ENCODE measurements at places on chromosomes 2 and 18.

GRCh38 chr2:198701481-198701880 is 756.3 kb downstream of the SATB2 start:
- DNase-seq = no peak

- peak; percentile 41 for DNase-seq
Observed at GRCh38 chr18:67199993-67200617, 316.4 kb downstream of the DSEL start.

- no peak for DNase-seq
Observed at GRCh38 chr2:98483257-98483861, 38.7 kb downstream of the INPP4A start.

GRCh38 chr2:239212121-239212928 is 188.5 kb downstream of the HDAC4 start:
- DNase-seq = no peak

- DNase-seq = no peak
Observed at GRCh38 chr2:43453179-43454170, 142.4 kb downstream of the THADA start.

GRCh38 chr18:31773774-31774476 is 13.2 kb upstream of the SLC25A52 start:
- DNase-seq = no peak

DNA sequence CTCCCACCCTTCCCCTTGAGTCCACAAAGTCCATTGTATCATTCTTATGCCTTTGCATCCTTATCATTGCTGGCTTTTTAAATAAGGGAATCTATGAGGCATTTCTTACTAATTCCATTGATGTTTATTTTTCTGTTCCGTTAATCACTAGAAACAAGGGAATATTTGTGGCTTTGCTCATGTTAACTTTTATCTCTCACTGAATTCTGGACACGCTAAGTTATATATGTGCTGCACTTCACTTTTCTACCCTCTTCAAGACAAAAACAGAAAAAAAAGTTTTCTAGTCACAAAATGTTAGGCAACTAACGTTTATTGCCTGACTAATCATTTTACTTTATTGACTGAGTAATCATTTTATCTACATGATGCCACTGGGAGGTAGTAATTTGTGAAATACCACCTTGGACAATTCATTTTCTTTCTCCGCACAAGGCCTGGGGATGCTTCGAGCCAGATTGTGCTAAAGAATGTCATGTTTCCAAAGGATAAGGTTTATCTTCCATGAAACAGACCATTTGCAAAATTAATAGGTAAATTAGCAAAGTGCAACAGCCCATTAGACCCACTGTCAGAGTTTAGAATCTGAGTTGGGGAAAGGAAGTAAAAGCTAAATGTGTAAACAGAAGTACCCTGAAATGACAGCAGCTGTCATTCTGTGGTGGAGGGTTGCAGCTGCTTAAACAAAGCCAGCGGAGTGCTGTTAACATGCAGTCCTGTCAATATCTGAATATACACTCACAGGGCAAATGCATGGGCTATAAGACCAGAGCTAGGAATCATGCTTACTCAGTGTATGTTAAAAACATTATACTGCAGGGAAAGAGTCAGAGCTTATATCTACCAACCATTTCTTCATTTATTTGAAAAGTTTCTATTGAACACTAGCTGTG is 658.7 kb downstream of the CNTNAP5 start:
- DNase-seq = peak; percentile 67

- DNase-seq = no peak
Observed at GRCh38 chr2:174473796-174474195, 13.0 kb downstream of the GPR155 start.

GRCh38 chr2:120482334-120482733 is 136.4 kb downstream of the INHBB start:
- DNase-seq = no peak

DNA sequence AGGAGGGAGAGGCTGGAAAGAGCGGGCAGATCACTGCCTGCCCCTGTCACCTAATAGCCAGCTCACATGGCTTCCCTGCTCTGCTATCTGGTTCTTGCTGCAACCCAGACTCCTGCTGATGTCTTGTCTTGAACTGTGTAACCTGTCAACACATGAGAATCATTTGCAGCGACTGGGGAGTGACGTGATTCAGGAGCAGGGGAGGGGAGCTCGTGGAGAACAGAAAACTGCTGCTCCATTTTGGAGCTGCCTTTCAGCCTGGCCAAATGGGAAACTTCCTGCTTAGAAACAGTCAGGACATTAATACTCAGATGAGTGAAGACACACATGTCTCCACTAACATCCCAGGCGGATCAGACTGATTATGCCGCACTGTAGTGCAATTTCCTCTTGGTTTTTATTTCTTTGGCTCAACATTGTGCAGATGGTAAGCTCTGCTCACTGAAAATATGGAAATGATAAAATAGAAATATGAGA is 38.1 kb downstream of the RPL37A start:
- no peak for DNase-seq

- DNase-seq = no peak
Observed at GRCh38 chr2:188326669-188327301, 35.1 kb downstream of the GULP1 start.

- no peak for DNase-seq
Observed at GRCh38 chr18:45166836-45167551, 448.3 kb upstream of the SLC14A2 start.

DNA sequence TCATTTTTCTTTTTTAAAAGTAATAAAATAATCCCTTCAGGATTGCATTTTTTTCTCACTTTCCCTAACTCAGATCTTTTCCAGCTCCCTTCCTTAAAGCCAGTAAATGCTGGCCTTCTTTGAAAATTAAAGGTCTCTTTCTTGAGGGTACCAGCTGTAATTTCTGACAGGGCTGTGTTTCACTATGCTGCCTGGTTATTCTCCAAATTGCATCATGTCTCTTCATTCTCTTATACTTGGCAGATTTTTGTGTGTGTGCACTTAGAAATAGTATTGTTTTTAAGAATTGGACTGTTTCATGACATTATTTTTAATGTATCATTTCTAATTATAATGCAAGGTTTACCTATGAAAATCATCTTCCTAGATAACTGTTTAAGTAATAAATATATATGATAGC is 72.0 kb upstream of the EPB41L5 start:
- DNase-seq = no peak

GRCh38 chr2:241065355-241065803 is 36.7 kb downstream of the MTERF4 start:
- no peak for DNase-seq

DNA sequence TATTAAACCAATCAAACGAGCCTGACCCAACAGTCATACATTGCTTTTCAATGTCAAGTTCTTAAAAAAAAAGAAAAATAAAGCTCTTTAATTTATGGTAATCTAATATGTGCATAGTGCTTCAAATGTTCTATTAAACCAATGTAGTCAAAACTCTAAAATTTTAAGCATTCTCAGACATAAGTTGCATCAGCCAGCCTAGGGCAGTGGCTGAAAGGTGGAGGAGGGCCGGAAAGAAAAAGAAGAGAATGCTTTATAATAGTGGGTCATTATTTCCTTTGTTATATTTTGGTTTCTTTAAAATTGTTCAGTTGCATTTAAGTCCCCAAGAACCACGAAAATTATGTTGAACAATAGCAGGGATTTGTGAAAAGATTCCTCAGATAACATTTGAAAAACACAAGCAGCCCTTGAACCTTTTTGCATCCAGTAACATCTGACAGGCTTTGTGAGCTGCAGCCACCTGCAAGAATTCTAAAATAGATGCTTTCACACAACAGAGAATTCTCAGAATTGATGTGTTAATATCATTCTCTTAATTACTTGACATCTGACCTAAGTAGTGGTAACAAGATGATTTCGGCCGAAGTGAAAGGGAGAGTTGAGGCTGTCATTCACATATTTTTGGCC is 252.1 kb downstream of the CDCA7 start:
- DNase-seq = no peak

GRCh38 chr18:8657050-8657820 is 48.0 kb downstream of the RAB12 start:
- no peak for DNase-seq

- no peak for DNase-seq
Observed at GRCh38 chr2:192953116-192953515, 758.4 kb upstream of the TMEFF2 start.

DNA sequence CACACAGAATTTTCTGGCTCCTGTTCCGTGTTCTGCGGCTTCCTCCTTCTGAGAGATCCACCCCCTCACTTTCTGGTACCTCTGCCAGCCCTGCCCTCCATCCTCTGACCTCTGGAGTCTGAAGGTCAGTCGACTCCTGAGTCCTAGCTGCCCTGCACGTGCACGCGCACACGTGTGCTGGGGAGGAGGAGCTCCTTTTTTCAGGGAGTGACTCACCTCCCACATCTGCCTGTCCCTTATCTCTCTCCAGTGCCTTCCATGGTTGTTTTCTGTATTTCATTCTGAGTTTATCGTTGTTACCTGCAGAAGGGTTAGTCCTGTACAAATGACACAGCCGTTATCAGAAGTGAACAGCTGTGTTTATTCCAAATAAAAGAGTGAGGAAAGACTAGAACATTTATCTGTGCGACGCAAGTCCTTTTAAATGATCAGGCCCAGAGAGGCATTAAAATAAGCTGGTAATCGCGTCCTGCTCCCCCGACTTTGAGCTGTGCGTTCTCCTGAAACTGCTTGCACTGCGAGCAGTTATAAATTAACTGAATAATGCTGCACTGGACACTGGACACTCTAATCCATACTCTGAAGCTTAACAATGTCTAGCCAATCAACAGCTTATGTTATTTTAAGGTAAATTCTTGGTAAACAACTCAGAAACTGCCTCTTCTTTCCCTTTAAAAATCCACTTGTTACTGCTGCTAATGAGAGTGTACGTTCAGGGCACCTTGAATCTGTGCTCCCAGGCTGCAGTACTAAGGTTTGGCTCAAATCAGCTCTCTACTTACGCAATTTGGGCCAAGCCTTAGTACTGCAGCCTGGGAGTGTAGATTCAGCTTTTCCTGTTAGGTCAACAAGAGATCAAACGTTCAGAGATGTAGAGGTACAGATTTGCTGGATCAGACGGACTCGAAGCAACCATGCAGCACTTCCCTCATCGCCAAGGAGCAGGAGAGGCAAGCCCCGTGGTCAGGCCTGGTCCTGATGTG is 72.5 kb downstream of the GALR1 start:
- no peak for DNase-seq

DNA sequence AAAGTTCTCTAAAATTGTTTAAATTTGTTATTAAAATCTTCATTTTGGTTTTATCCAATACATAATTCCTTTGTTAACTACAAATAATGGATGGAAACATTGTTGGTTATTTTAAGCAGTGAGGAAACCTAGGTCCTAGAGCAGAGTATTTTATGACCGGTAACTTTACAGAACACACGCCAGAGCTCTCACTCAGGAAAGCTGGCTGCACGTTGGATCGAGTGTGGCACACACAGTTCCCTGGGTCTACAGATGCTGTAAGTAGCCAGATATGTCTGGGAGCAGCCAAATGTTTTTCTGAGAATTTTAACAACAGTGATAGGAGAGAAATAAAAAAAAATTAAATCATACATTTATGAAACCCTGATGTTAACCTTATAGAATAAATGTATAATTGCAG is 264.4 kb downstream of the ZNF407 start:
- no peak for DNase-seq

GRCh38 chr18:845152-845819 is 33.2 kb upstream of the YES1 start:
- DNase-seq = no peak

All from NCI-H1105 (cell line).